ENCODE measurements at places on chromosomes 13 and 19.

DNA sequence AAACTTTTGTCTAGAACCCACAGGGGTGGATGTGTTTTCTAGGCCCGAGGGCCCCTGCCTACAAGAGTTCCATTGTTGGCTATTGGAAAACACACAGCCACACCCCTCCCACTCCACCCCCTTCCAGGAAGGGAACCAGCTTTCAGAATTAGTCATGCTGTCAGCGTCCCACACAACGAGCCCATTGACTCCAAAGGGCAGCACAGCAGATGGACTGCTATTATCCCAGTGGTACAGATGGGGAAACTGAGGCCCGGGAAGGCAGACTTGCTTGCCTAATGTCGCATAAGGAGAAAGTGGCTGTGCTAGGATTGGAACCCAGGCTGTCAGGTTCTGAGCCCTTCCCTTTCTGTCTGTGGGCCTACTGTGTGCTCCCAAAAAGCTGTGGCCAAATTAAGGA lies 8.1 kb upstream of the FXYD3 start:
- no peak for DNase-seq

- DNase-seq, result no peak
Measured at GRCh38 chr19:35292421-35293362, 731 bp downstream of the MAG start.

GRCh38 chr13:39306639-39307589 lies 268.7 kb downstream of the NHLRC3 start:
- no peak for DNase-seq

DNA sequence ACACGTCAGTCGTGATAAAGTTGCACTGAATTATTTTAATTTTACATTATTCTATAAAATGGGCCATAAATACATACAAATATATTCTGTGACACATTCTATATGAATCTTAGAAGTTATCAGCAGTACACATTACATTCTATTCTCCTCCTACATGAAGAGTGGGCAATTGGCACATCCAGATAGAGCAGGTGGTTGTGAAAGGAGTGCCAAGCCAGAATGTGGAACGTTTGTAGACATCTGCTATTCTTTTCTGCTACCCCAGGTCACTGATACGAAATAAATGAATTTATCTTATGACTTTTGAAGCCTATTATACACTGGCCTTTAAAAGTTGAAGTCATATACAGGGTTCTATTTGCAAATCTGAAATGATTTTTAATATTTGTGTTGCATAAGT lies 373.2 kb downstream of the PCDH17 start:
- DNase-seq, result no peak

DNA sequence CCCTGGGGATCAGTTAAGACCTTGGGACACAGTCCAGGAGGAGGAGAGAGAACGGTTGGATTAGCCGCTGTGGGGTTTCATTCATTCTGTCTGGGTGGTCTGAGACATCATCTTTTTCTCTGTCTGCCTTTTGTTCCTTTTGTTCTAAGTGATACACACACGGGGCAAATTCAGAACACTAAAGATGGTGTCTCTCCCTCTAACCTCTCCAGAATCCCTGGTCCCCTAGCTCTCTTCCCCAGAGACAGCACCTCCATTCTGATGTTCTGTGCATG lies 5.0 kb downstream of the BICRA start:
- no peak for DNase-seq

GRCh38 chr19:2770055-2771013 lies 12.7 kb downstream of the SGTA start:
- no peak for DNase-seq

Measured in AG09309 (cell line).